CD4-positive, alpha-beta T cell (primary cell): ENCODE measurements at places on chromosomes 3 and 15.

DNA sequence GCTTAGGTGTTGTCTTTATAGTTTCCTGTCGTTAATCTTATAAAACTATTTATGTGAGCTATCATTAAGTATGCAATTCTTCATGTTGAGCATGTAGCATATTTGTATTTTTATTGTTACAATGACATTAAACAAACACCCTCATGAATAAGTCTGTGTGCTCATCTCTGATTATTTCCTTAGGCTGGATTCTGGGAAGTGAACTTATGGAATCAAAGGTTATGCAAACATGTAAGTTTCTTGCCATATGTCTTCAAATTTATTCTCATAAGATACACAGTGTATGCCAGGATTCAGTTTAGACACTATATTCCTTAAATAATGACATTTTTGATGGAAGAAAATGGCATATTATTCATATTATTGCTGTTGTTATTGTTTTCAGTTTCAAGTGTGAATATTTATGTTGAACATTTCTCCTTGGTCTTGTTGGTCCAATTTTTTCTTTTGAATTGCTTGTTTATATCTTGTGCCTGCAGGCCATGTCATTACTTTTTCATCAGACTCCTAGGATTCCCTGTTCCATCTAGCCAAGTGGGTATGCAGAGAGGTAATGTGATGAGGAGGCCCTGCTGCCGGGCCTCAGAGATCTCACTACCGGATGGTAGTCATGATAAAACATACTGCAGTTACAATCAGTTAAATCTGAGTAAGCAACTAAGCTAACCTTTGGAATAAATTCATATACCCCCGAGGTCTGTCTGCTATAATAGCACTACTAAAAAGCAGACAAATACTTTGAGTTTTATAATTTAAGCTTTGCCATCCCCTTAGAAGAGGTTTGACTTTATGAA, 684.3 kb upstream of the SGO1 start:
- no peak for DNase-seq

- DNase-seq, result no peak
These were observed 6.9 kb downstream of the GALNT15 start for GRCh38 chr3:16181361-16181760.

DNA sequence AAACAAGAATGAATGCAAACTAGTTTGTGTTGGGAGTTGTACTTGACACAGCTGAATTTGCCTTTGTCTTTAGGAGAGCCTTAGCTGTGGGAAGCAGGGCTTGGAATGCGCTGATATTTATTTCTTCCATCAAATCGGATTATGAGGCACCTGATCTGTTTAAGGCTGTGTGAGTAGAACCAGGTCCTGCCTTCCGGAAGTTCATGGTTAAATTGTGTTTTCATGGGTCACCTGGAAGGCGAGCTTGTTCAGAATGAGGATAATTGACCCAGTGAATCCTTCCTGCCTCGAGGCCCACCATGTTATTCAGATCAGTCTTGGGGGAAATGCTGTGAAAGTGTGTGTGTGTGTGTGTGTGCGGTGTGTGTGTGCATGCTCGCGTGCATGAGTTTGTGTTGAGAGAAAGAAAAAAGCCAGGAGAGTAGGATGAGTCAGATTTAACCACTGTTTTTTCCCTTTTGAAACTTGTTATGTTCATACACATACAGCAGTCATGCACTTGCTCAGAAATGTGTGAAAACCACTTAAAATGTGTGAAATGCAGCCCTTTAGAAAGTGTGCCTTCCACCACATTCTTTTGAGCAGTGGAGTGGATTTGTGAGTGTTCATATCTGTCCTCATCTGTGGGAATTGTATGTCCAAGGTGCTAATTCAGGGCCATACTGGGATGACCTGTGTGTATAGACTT, 36.7 kb downstream of the SMAD3 start:
- no peak for DNase-seq

GRCh38 chr3:67876261-67876660, 221.8 kb upstream of the SUCLG2 start:
- no peak for DNase-seq

DNA sequence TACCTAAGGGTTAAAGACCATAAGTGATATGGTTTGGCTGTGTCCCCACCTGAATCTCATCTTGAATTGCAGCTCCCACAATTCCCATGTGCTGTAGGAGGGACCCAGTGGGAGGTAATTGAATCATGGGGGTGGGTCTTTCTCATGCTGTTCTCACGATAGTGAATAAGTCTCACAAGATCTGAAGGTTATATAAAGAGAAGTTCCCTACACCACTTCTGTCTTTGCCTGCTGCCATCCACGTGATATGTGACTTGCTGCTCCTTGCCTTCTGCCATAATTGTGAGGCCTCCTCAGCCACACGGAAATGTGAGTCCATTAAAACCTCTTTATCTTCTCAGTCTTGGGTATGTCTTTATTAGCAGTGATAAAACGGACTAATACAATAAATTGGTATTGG, 75.0 kb upstream of the CADPS start:
- no peak for DNase-seq

- no peak for DNase-seq
These were observed 135.8 kb downstream of the THSD4 start for GRCh38 chr15:71250936-71251583.

DNA sequence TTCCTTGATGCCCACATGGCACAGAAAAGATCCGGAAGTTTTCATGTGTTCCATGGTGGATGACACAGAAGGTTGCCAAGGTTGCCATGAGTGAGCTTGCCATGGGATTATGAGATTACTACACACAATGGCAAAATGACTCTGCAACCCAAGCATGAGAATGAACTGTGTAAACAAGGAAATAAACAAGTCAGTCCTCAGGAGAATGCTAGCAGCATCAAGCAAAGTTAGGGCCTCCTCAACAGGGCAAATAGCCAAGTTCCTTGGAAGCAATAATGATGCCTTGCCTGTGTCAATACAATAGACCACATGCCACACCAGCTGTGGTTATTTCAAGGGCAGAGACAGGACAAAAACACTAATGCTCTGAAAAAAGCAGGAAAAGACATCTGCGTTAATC, 41.8 kb downstream of the AQR start:
- DNase-seq, result no peak

DNA sequence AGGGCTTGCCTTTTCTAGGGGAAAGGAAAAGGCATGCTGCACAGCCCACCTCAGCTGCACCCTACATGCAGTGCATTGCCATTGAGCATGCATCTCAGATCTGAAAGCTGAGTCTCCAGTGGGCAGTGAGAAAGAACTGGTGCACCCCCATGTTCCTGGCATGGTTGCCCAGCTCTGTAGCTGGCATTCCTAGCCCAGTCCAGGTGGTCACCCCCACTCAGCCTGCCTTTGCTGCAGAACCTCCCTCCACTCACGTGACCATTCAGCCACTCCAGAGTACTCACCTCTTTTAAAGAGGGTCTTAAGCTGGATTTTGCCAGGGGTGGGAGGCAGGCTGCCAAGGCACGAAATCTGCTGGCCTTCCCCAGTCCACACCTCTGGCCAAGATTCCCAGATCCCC, 208.6 kb upstream of the TOPAZ1 start:
- no peak for DNase-seq

DNA sequence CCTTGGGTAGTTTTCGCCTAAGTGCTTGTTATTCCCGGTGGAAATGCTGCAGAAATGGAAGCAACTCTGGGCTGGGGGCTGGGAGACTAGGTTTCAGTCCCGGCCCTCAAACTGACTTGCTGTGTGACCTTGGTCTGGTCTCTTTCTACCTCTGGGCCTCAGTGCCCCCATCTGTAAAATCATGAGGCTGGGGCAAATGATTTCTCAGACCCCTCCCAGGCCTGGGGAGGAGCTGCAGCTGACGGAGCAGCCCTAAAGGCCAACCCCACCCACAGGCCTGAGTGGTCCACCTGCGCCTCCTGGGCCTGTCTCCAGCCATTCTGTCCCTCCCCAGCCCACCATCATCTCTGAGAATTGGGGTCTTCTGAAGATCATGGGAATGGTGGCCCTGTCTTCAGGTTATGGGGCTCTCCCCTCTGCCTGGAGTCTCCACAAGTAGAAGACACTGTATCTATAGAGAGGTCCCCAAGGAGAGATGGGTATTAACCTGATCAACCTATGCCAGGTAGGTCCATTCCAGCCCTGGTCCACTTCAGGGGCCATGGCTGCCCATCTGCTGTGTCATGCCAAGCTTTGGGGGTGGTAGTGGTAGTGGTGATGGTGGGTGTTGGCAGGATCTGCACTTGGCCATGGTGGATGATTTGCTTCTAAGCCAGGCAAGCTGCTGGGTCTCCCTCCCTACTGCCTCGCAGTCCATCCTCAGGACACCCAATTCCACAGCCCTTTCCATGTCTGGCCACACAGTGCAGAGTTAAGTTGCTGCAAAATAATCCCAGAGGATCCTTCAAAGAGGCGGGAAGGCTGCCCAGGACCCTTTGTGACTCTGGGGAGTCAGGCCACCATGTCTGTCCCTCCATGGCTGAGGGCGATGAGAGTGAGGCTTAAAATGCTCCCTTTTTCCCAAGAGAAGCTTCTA, 46.0 kb downstream of the ITGA11 start:
- no peak for DNase-seq

DNA sequence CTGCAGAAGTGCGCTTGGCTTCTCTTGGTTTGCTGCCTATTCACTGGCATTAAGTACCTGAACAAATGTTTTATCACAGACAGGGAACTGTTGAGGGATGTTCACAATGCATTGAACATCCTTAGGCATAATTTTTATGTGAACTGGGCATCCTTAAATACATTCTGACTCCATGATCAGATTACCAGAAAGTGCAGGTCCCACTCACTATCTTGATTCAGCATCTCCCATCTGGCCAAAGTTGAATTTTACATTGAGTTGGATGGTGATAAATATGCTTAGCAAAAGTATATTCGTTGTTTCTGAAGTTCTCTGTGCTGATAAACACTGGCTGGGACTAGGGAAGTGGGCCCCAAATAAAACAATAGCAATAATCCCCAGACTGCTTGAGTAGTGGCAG, 108.5 kb downstream of the RBMS3 start:
- DNase-seq, result no peak

DNA sequence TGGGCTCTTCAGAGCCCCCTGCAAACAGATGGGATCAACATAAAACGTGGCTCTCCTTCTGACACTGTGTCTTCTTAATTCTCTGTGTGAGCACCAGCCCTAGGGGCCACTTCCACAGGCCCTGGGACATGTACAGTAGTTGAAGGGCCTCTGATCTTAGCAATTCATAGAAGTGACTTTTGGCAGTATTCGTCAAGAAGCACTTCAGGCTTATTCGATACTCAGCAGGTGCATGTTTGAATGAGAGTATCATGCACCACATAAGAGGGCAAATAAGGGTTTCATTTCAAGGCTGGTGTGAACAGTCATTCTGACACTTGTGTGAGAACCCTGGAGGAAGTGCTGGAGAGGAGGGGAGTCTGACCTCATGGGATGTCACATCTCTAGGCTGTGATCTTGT, 113.9 kb downstream of the GABRG3 start:
- no peak for DNase-seq

- no peak for DNase-seq
These were observed 17.0 kb upstream of the CCNL1 start for GRCh38 chr3:157176934-157177333.

- DNase-seq, result no peak
These were observed 184.9 kb upstream of the BHLHE40 start for GRCh38 chr3:4794331-4794730.

DNA sequence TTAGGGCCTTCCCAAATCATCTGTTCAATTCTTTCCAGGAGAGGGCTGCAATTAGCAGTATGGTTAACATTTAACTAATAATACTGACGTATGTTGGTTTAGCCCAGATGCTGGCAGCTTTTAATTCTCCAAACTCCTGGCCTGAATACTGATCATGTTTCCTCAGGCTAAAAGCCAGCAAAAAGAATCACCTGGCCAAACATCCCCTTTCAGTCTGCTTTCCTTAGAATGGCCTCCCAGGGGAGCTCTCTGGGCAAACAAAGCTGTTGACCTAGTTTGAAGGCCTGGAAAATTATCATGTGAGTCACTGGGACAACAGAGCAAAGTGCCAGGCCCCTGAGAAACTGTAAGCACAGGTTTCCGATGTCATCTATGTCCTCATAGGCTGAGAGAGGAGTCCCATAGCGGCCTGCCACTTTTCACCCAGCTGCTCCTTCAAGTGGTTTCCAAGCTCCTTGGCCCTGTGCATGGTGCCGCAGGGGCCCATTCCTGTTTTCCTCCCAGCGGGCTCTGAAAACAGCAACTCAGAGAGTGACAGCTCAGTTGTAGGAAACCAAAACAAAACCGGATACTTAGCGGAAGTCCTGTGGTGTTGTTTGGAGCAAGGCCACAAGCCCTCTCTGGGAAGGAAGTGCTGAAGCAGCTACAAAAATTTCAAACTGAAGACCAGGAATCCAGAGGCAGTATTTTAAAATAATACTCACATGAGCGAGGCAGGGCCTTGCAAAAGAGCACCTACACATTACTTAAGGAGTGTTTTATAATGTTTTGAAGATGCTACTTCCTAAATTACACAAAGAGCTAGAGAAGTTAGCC, 36.5 kb upstream of the RAB11A start:
- peak; percentile 87 for DNase-seq

DNA sequence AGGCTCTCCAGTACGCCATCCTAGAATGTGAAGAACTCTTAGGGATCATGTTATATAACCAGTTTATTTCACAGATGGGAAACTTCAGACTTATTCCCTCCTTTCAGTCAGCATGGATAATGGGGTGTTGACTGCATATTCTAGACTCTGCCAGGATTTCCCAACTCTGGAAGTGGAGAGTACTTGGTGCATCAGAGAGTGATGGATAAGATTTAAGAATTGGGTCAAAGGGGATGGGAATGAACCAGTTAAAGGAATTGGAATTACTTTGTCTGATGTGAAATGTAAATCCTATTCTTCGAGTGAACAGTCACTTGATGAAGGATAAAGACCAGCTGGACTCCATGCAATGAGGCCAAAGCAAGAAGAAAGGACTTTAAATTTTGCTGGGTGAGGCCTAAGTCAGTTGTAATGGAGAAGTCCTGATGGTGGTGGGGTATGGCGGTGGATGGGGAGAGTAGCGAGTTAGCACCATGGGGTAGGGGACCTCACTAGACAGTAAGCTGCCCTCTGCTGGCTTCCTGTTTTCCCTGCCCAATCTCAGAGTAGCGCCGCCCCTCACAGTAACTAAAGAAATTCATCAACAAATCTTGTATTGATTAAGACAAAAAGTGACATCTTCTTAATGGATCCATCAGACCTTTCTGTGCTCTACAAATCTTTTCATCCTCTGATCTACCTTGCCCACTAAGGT, 7.3 kb upstream of the CACNA1D start:
- no peak for DNase-seq

DNA sequence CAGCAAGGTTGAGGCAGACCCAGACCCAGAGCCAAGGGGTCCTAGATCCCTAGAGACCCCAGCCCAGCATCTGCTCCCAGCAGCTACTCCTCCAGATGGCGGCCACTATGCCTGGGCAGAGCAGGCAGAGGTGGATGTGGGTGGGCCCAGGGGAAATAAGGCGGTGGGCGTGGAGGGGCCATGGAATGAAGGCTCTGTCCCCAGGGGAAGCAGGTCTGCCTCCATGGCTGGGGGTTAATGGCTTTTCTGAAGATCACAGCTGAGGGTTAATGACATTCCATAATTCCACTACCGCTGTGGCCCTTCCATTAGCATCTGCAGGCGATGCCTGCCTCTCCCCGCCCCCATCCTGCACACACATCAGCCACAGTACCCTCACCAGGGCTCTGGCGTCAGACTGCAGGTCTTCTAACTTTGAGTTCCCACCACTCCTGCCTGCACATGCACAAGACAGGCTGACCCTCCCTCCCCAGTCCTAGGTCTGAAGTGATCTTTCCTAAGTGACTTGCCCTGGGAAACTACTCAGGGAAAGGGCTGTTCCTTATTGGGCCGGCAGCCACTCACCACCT, 41.2 kb downstream of the CCDC33 start:
- no peak for DNase-seq
